ENCODE measurements at places on chromosomes 6 and 20. TPM values are rescaled to one million over a fixed set of nuclear protein-coding genes. Genes with fewer than 3 reads are reported as not detected.

The ULBP3 gene
- 2.8 TPM for polyA plus RNA-seq

The DDX43 gene
- not detected for polyA plus RNA-seq

The COL11A2 gene
- polyA plus RNA-seq, result 32.4 TPM

The PDYN gene
- polyA plus RNA-seq, result not detected

The STMN3 gene
- not detected for polyA plus RNA-seq

The MROH8 gene
- 4.8 TPM for polyA plus RNA-seq

The SMIM26 gene
- polyA plus RNA-seq, result not detected
